ENCODE measurements at places on chromosomes 7 and 10.

DNA sequence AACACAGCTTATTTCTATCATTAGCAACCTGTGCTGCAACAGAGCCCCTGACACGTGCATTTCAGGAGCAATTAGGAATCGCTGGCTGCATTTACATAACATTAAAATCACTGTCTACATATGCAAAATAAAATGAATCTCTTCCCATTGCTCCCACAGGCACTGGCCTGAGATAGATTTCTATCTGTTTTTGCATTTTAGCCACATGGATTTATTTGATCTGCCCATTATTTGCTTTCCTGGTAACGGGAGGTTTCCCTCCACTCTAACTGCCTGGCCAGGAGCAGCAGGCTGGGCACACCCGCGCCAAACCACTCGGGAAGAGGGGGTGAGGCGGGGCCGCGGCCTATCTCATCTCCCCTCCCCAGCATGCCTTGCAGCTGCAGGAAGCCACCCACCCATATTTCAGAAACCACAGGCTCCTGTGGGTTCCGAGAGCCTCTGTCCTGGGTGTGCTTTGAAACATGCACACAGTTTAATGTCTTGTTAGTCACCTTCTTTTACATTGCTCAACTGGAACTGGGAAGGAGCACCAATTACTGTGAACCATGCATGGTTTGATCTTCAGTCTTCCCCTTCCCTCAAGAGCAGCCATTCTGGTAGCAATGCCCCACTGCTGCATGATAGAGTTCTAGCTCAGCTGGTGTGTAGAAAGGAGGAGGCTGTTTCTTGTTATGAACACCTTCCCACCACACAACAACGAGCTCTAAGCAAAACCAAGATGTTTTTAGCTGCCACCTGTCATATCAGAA, 37.7 kb upstream of the IKZF1 start:
- peak; percentile 91 for DNase-seq

GRCh38 chr10:125200396-125200795, 40.0 kb upstream of the CTBP2 start:
- DNase-seq: no peak

- no peak for DNase-seq
Observed at GRCh38 chr7:123154231-123154860, 45.4 kb downstream of the SLC13A1 start.

DNA sequence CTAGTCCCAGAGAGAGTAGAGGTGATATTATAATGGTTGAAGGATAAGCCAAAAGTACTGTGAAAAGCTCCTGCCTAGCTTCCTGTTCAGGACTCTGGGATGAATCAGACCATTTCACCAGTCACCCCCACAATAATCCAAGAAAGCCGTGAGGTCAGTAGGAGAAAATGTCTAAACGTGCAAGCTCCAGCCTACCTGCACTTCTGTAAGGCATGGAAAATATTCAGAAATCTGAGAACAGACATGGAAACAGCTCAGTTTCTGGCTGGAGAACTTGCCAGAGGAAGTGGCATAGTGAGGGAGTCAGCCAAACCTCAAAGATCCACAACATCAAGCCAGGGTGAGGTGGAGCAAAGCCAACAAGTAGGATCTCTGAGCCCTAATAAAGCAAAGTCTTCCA, 58.2 kb downstream of the ELAPOR2 start:
- no peak for DNase-seq

DNA sequence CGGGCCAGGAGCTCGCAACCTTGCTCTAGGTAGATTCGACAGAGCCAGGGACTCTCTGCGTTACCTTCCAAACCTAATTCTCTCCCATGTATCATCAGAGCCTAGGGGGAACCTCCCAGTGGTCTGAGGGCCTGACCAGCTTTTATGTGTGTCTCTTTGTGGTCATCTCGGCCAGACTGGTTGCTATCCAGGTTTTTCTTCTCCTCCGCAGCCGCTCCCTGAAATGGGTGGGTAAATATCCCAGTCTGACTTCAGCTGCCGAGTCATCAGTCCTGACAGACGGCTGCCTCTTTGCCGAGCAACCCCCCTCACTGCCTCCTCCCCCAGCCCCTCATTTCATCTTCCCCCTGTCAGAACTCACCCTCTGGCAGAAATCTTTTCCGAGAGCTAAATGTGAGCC, 578.1 kb downstream of the LRMDA start:
- DNase-seq: no peak

DNA sequence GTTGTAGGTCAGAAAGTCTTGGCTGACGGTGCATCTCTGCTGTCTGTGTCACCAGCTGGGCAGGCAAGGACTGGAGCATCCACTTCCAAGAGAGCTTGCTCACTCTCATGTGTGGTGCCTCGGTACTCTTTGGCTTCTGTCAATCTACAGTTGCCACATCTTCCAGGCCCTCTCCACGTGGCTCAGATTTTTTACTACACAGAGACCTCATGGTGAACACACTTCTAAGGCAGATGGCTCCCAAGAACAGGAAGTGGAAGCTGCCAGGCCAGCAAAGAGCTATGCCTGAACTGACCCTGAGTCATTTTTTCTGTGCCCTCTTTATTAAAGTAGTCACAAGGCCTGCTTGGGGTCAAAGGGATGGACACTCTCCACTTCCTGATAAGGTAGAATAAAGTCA, 351.5 kb upstream of the AUTS2 start:
- no peak for DNase-seq

- DNase-seq: no peak
Observed at GRCh38 chr7:85587785-85588184, 400.9 kb upstream of the SEMA3D start.

GRCh38 chr7:99617192-99617781, 541 bp downstream of the ZSCAN25 start:
- DNase-seq: no peak

DNA sequence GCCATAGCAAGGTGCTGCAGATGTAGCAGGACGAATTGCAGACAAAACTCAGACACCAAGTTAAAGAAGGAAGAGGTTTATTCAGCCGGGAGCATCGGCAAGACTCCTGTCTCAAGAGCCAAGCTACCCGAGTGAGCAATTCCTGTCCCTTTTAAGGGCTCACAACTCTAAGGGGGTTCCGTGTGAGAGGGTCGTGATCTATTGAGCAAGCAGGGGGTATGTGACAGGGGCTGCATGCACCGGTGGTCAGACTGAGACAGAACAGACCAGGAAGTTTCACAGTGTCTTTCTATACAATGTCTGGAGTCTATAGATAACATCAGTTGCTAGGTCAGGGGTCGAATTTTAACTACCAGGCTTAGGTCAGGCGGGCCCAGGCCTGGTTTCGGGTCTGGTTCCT, 222.0 kb upstream of the C7orf33 start:
- DNase-seq: no peak

DNA sequence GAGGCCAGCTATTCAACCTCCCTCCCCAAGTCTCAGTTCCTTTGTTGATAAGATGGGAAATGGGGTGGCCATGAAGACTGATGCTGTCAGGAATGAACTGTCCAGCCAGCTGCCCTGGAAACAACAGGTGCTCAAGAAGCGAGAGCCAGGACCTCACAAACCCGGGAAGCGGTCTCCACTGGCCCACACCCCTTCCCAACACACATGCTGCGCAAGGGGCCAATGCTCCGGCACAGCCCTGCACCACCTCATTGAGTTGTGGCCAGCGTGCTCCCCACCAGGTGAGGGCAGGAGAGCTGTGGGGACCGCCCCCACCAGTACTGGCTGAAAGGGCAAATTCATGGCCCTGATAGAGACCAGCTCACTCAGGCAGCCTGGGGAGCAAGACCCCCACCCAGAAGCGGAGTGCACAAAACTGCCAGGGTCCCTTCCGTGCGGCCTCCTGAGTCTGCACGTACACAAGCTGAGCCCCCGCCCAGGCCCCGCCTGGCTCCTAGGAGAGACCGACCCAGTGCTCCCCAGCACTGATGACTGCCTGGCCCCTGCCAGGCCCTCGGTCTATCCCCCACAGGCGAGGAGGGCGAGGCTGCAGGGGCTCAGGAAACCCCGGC, 216.6 kb downstream of the MAD1L1 start:
- DNase-seq: no peak

DNA sequence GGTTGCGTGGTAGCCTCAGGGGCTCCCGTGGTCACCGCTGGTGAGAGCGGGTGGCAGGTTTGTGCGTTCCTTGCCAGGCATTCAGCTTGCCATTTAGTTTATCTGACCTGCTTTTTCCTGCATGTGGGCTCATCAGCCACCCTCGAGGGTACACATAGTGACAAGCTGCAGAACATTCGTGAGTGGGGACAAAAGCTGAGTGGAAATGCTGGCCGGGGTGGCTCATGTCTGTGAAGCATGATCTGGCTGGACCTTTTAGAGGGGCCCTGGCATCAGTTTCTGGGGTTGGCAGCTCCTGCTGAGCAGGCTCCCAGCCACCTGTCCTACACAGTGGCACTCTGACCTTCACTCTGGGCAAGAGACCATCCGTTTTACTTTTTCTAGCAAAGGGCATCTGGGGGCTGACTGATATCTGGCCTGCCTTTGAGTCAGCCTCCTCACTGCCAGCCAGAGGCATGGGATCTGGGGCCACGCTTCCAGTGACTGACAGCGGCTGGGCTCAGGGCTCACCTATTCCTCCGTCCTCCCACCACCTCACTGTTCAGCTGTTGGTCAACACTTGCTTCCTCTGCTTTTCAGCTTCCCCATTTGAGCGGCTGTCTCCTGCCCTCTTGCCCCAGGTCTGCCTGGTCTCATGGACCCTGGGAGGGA, 75.0 kb downstream of the LANCL2 start:
- no peak for DNase-seq

- DNase-seq: no peak
Observed at GRCh38 chr7:139948167-139948566, 114.6 kb downstream of the PARP12 start.

DNA sequence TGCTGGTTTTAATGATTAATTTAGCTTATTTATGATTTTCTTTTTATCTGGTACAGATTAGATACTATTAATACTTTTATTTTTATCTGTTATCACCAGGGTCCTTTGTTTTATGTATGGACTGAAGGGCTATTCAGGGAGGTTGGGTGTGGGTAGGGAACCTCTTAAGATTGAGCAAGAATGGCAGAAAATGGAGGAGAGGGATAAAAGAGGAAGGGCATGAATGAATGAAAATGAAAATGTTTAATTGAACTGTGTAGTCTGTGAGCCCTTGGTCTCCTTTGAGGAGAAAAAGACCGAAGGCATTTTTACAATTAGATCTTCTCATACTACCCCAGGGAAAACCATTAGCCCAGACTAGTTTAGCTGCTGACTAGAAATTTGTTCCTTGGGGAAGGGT, 93.1 kb downstream of the CDK14 start:
- DNase-seq: no peak

DNA sequence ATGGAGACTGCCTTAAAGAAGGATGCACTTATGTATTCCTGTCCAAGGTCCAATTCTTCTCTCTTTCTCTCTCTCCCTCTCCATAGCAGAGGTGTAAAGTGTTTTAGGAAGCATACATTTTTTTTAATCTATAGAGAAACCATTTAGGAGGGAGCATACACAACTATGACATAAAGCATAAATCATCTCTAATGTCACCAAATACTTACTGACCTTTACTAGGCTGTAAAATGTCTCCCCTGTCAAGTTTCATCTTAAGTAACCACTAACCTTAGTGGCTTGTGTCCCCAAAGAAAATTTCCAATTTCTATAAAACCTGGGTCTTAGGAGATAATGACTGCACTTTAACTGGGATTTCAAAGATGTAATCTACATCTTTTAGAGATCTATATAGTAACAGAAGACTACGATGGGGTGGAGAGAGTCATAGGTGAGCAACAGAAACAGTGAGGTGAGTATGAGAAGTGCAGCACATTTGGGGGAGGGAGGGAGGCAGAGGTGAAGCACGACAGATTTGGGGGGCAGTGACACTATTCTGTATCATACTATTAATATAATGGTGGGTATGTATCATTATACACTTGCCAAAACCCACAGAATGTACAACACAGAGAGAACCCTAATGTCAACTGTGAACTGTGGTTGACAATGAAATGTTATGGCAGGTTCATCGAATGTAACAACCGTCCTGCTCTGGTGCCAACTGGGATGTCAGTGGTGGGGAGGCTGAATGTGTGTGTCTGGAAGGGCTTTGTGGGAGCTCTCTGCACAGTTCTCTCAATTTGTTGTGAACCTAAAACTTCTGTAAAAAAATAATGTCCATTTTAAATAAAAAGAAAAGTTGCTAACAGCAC, 79.5 kb downstream of the PIP4K2A start:
- no peak for DNase-seq

DNA sequence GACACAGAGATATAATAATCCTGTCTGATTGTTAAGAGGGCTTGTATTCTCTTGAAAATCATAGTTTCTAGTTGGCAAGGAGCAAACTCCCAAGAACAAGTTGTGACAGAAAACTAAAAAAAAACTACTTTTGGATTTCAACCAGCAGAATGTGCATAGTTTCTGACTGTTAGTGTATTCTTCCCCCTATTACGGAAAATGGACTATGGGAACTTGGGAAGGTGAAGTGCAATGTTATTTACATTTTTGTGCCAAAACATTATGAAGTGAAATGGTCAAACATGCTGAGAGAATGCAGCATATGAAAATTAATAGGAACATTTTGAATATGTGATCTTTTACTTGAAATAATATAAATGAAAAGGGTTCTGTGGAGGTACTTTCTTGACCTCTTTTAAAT, 660.8 kb downstream of the SUGCT start:
- DNase-seq: no peak

- DNase-seq: no peak
Observed at GRCh38 chr7:74083928-74084721, 521 bp downstream of the LIMK1 start.

GRCh38 chr7:108427766-108428165, 28.5 kb downstream of the NRCAM start:
- no peak for DNase-seq

- no peak for DNase-seq
Observed at GRCh38 chr10:15796762-15797161, 63.5 kb downstream of the MINDY3 start.

- no peak for DNase-seq
Observed at GRCh38 chr7:68524126-68524525, 1074.1 kb upstream of the AUTS2 start.

DNA sequence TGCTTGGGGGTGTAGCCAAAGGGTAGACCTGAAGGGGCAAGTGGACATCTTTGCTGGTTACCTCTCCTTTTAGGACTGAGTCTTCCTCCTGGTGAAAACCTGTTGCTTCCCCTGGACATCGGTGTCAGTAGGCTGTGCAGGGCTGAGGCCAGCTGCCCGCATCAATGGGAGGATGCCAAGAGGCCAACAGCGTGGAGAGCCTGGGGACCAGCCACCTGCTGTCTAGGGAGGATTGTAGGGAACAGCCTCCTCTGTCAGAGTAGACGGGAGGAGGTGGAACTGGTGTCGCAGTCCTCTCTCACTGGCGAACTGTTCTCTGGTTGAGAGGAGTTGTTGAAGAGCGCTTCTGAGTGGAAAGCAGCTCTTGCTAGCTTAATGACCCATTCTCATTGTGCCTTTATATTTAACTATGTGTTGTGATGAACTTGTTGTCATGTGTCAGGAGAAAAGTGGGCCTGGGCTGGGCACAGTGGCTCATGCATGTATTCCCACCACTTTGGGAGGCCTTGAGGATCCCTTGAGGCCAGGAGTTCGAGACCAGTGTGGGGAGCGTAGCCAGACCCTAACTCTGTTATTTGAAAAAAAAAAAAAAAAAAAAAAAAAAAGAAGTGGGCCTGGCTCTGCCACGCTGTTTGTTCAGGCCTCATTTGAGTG, 1.8 kb downstream of the SUFU start:
- DNase-seq: no peak
